SK-MEL-5 (cell line): ENCODE measurements at places on chromosomes 16 and 17. TPM values are rescaled to one million over a fixed set of nuclear protein-coding genes. Genes with fewer than 3 reads are reported as not detected.

FBXW10 gene
- total RNA-seq, result not detected in 2 replicates

RGS9 gene
- 0.71 and 1.7 TPM in 2 replicates for total RNA-seq

STAC2 gene
- total RNA-seq, result not detected in 2 replicates

CCDC144A gene
- total RNA-seq, result 0.61 TPM in 1 of 2 replicates, not detected in the other

HBZ gene
- total RNA-seq, result not detected in 2 replicates

SLC4A1 gene
- total RNA-seq, result 0.05 TPM in 1 of 2 replicates, not detected in the other
